ENCODE measurements at places on chromosomes 2 and 18. TPM values are rescaled to one million over a fixed set of nuclear protein-coding genes. Genes with fewer than 3 reads are reported as not detected.

LOXHD1 gene
- polyA plus RNA-seq: 2.0 TPM

- DNase-seq: no peak
These were observed 58.8 kb upstream of the HAAO start for GRCh38 chr2:42851186-42851585.

DNA sequence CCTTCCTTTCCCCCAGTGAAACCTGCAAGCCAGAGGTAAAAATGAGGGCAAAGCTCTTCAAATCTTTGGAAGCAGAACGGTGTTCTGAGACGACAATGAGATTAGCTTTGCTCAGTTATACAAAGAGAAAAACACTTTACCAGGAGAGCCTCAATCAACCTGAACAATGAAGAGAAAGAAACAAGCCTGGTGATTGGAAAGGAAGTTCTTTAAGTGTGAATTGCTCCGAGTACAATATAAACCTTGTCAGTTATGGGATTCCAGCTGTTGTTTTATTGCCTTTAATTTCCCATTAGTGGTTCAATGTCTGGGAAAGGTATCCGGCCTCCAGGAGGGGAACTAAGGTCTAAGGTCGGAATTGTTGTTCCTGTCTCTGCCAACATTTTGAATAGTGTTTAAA lies 901.6 kb downstream of the EPHA4 start:
- DNase-seq: peak; percentile 13

- DNase-seq: peak; percentile 65
These were observed 478.5 kb upstream of the TNP1 start for GRCh38 chr2:217338306-217338916.

DNA sequence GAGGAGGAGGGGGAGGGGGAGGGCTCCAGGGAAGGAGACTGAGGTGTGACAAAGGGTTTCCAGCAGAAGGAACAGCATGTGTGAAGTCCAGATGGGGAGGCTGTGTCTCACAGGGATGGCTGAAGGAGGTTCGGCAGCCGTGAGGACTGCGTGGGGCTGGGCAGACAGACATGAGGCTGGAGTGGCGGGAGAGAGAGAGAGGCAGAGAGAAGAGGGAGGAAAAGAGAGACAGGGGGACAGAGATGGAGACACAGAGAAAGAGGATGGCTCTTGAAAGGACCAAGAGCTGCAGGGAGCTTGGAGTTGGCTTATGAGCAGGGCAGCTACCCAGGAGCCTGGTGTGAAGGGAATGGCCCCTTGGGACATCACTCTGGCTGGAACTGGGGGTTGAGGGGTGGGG lies 138.9 kb upstream of the ASB18 start:
- no peak for DNase-seq

SAG gene
- 0.13 TPM for polyA plus RNA-seq

- no peak for DNase-seq
These were observed 101.5 kb upstream of the ODC1 start for GRCh38 chr2:10549621-10550020.

FABP1 gene
- polyA plus RNA-seq: 9.8 TPM

All from muscle of leg (tissue), 16 donors.